Omental fat pad (tissue), 4 donors: ENCODE measurements at places on chromosomes 1 and 21.

DNA sequence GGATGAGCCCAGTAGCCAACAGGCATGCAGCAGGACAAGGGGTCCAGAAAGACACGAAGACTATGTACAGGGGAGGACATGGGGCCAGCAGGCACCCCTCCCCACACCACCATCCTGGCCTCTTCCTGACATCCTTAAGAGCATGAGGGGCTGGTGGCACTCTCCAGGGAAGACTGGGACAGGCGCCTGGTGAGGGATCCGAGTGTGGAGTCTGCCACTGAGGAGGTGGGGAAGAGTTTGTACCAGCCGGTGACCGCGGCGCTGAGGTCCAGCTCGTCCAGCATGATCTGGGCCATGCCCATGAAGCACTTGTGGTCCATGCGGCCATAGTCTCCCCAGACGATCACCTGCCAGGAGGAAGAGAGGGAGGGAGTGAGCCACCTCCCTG, 39.1 kb downstream of the RIMS3 start:
- no peak for DNase-seq

DNA sequence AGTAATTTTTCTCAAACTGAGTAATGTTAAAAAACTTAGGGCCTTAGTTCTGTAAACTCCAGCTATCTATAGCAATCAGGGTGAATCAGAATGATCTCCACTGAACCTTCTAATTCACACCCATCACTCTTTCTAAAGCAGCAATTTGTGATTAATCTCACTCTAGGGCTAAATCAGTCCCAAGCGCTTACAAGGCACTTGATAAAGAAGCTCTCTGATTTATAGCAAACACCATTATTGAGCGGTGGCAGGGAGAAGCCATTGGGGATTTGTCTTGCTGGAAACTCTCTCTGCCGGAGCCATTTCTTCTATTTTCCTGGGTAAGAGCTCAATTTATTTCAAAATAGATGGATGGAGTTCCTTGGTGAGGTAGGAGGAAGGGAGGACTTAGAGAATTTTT, 77.0 kb downstream of the OMA1 start:
- DNase-seq: no peak

DNA sequence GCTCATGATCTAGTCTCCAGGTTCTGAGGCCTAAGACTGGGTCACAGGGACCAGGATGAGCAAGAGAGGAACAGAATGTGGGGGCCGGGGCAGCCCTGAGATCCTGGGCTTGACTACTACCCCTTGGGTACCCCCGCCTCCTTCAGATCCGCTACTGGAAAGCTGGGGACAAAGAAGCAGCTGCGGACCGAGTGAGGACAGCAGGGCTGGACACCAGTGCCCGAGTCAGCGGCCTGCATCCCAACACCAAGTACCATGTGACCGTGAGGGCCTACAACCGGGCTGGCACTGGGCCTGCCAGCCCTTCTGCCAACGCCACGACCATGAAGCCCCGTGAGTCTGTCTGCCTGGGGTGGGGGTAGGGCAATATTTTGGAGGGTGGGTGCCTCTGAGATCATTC, 12.5 kb downstream of the TMEM81 start:
- DNase-seq: no peak

DNA sequence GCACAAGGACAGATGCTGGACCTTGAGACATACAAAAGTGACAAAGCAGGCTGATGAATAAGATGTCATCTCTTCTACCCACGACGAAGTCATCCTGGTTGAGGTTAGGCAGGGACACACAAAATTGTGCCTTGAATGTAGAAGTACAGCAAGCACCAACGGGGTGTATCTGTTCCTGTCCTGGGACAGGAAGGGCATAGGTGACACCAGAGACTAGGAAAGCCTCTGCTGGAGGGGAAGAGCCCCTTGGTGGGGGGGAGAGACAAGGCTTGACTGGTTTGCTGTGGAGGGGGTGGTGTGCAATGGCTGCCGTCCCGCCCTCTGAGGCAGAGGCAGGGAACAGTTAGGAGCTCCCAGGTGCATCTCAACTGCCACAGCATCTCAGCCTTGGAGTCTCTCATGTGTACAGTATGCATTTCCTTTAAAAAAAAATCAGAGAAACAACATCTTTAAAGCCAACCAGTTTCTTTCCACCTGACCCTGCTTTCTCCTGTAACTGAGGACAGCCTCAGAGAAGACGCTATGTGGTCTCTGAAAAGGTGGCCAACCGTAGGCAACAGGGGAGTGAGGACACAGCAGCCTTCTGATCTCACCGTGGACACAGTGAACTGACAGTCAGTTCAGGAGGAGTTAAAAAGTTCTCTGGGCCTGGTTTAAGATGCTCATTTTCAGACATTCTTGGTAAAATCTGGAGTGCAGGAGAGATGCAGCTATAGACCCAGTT, 17.7 kb upstream of the GFI1 start:
- no peak for DNase-seq

GRCh38 chr1:179217943-179218507, 11.5 kb downstream of the ABL2 start:
- no peak for DNase-seq

DNA sequence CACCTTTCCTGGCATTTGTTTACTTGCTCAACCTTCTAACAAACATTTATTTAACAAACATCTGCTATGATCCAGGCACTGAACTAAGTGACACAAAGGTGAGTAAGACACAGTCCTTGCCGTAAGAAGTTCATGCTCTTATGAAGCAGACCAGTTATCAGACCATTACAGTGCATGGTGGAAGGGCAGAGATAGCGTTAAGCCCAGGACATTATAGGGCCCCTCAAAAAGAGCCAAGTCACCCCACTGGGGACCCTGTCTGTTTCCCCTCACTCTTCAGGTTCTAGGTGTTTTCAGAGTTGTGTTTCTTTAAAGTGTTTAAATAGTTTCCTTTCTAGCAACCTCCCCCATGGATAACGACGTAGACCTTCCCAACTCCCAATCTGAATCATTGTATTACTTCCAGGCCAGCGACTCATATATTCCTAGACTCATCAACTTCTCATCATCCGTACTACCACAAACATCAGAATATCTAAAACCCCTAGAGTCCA, 39.3 kb downstream of the TCP10L start:
- DNase-seq: no peak

DNA sequence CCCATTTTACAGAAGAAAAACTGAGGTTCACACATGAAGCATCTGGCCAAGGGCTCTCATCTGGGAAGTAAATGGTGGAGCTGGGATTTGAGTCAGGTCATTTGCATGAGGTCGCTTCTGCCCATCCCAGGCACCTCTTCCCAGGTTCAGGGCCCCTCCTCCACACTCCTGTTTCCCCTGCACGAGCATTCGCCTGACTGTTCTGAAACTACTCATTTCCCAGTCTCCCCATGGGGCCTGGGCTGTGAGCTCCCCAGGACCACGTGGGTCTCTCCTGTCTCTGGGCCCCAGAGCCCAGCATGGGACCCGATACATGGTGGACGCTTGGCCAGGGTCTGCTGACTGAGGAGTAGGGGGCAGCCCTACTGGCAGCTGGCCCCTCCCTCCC, 360.8 kb downstream of the MATN1 start:
- DNase-seq: no peak

GRCh38 chr21:41458121-41458520, 32.1 kb downstream of the MX1 start:
- DNase-seq: no peak

GRCh38 chr21:27269644-27270043, 302.8 kb upstream of the ADAMTS5 start:
- no peak for DNase-seq

DNA sequence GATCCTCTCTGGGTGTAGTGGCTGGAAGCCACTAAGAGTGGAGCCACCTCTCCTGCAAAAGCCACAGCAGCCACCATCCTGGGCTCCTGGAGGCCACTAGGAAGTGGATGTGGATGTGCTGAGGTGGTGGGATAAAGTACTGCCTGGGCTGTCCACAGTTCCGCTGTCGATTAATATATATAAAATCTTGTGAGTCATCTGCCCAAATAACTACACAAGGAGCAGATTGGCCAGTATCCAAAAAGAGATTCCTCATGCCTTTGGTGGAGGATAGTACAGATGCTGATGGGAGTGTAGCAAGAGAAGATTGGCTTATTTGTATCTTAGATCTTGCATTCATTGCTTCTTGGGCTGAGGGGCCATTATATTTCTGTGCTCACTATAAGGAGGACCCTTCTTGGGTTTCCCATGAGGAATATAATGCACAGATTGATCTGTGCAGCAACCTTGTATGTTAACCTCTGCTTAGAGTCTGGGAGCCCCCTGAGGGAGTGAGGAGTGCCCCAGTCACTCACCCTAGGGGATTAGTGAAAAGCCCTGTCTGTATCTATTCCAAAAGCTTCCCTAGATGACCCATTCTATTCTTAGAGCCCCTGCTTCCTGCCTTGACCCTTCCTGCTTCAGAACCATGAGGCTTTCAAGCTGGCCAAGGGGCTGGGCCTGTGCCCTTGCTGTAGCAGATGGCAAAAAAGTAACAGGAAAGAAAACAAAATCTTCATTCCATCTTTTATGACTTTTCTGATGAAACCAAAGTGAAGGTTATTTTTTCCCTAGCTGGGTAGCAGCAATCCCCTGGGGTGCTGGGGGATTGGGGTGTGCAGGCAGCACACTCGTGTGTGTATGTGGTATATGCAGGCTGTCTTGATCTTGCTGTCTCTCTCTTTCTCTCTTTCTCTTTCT, 31.7 kb downstream of the RCSD1 start:
- no peak for DNase-seq

DNA sequence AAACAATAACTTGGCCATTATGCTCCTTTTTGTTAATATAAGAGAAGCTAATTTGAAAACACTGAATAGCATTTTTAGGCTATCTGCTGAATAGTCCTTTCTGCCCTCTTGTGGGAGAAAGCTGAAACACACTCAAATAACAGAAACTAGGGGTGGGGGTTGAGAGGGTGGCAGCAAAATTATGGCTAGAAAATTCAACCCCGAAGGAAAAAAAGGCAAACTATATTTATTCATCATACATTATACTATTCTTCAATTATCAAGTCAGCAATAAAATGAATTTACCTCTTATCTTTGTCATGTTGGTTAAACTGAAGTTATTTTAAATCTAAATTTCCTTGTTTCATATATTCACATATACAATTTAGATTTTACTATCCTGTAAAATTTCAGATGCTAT, 255.9 kb downstream of the FAF1 start:
- no peak for DNase-seq

DNA sequence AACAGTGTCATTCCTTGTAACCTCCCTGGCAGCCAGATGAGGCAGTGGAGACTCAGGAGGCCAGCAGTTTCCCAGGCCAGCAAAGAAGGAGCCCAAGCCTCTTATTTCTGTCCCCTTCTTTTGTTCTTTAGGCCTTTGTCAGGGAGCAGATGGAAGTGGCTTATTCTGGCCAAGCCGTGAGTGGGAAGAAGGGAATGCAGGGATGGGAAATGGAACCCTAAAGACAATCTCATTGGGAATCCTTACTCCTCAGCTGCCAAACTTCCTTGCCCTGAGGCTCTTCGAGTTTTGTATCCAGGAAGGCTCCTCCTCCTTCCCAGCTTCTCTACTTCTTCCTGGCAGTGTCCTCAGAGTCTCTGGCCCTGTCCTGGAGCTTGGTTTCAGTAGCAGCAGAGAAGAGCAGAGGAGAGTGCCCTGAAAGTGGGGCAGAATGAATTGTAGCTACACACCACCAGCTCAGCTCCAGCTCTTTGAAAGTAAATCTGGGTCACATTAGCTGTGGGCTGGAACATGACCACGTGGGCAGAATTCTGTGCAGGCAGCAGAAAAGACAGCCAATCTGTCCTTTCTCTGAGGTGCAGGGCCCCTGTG, 63.9 kb downstream of the NDUFS5 start:
- DNase-seq: no peak

- peak; percentile 81 for DNase-seq
Measured at GRCh38 chr21:44869781-44870747, 3.4 kb downstream of the PTTG1IP start.

GRCh38 chr1:99532276-99532580, 113.7 kb upstream of the PALMD start:
- no peak for DNase-seq

- no peak for DNase-seq
Measured at GRCh38 chr21:43880111-43880985, 15.3 kb downstream of the AGPAT3 start.

DNA sequence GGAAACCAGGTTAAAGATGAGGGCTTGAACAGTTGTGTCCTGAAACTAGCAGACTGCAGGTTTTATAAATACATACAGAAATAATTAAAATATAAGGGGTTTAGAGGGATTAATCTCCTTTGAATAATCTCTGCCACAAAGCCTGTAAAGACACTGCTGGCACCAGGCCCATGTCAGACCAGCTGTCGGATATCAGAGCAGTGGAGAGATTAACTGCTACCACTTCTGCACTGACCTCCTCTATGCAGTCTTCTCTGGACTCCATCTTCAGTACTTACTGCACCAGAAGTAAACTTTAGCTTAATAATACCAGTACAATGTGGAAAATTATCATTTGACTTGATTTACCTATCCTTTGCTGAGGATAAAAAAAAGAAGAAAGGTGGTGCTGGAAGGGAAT, 128.6 kb downstream of the LHX4 start:
- no peak for DNase-seq

DNA sequence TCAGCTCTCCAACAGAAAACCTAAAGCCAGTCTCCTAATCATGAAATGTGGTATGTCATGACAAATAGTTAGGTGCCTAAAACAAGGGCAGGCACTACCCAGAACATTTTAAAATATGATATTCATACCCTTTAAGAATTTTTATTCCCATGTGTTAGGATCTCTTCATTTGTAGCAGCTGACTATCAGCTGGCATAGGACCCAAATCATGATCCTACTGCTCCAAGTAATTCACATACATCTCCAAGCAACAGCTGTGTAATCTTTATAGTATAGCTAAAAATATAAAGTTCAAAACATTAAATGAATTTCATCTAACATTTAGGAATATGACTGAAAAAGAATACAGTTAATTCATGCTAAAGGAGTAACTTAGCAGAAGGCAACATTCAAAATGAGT, 57.5 kb downstream of the ENAH start:
- no peak for DNase-seq

DNA sequence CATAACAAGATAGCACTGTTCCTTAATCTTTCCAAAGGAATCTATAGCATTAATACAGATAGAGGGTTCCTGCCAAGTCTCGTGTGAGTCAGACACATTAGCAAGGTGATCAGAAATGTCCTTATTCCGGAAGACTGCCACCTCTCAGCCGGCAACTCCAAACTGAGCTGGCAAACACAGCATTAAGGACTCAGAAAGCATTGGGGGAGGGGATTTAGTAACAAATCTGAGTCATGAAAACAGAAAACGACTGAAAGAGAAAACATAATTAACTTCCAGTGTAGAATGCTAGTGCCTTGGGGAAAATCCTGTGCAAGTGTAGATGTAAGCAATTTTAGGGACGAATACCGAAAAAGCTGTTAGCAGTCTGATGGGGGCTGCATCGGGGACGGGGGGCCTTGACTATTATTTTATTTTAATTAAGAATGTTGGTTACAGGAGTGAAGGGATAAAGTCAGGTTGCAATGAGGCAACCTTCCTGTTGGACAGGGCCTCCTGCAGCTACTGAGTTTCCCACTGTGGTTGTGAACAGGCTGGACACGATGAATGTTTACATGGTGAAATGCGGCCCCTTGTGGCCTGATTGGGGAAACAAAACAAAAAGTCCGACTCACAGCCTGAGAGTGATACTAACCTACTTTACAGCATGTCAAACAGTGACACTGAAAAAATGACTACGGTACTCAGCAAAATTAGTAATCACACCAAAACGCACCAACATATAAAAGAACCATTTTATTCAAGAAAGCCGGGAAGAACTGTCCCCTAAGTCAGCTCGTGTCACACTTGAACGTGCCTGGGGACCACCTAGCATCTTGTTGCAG, 20.7 kb downstream of the MIS18A start:
- peak; percentile 32 for DNase-seq

GRCh38 chr1:151436985-151437384, 22.3 kb downstream of the POGZ start:
- no peak for DNase-seq

GRCh38 chr1:227926216-227926791, 21.4 kb downstream of the WNT9A start:
- no peak for DNase-seq
